ENCODE measurements at places on chromosomes 5 and 9.

- no peak for DNase-seq
These were observed 259.1 kb downstream of the GABRB2 start for GRCh38 chr5:161287436-161287835.

DNA sequence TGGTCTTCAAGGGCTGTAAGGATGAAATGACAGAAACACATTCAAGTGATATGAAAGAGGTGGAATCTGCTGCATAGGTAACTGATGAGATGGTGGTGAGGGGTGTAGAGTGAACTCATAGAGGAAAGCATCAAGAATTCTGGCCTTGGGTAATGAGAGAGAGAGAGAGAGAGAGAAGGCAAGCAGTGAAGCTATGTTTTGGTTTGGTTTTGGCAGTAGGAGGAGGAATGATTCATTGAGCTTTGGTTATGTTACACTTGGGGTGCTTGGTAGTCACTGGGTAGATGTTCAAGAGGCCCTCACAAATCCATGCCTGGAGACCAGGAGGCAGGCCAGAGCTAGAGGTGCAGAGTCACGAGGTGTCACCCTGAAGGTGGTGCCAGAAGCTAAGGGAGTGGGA is 89.5 kb downstream of the EGFLAM start:
- DNase-seq = no peak

DNA sequence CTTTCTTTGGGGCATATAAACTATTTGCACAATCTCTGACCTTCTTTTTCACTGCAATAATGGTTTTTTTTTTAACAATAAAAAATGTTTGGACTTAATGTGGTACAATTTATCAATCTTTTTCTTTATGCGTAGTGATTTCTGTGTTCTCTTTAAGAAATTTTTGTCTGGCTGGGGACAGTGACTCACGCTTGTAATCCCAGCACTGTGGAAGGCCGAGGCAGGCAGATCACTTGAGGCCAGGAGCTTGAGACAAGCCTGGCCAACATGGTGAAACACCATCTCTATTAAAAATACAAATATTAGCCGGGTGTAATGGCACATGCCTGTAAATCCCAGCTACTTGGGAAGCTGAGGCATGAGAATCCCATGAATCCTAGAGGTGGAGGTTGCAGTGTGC is 72.3 kb downstream of the STK32A start:
- DNase-seq = no peak

- no peak for DNase-seq
These were observed 15.5 kb downstream of the CARD19 start for GRCh38 chr9:93111371-93112115.

DNA sequence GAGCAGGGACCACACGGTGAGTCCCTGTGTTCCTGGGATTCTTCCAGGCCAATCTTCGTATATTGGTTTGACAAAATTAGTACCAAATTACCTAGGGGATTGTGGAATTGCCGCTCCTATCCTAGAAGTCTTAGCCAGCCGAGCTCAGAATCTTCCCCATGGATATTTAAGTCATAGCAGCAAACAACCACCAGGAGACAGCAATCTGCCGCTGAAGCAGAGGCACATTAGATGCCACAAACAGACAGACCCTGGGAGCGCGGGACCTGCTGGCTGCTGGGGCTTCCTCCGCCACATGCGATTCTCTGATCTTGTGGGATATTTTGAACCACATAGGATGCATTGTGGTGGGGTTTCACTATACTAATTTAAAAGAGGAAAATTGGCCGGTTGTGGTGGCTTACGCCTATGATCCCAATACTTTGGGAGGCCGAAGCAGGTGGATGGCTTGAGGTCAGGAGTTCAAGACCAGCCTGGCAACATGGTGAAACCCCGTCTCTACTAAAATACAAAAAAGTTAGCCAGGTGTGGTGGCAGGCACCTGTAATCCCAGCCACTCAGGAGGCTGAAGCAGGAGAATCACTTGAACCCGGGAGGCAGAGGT is 31.7 kb upstream of the ZBTB43 start:
- DNase-seq = no peak

GRCh38 chr5:159855476-159856191 is 60.6 kb upstream of the ADRA1B start:
- DNase-seq = no peak

DNA sequence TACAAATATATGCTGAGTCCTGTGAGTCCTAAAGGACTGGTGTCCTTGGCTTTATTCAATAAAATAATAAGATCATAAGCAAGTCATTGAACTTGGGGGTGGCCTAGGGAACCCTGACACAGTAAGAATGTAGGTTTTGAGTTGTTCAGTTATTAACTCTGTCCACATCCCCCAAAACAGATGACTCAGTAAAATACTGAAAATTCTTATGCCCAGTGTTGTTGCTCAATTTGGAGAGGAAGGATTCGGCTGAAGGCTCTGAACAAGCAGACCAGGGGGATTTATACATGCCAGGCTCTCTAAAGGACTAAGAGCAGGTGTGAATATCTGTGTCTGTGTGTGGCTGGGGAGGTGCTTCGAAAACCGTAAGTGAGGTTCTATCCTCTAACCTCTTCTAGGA is 173.7 kb downstream of the RMI1 start:
- DNase-seq = no peak

GRCh38 chr5:118952992-118953651 is 35.2 kb downstream of the DTWD2 start:
- no peak for DNase-seq

- no peak for DNase-seq
These were observed 535 bp upstream of the NFIB start for GRCh38 chr9:14314424-14314928.

DNA sequence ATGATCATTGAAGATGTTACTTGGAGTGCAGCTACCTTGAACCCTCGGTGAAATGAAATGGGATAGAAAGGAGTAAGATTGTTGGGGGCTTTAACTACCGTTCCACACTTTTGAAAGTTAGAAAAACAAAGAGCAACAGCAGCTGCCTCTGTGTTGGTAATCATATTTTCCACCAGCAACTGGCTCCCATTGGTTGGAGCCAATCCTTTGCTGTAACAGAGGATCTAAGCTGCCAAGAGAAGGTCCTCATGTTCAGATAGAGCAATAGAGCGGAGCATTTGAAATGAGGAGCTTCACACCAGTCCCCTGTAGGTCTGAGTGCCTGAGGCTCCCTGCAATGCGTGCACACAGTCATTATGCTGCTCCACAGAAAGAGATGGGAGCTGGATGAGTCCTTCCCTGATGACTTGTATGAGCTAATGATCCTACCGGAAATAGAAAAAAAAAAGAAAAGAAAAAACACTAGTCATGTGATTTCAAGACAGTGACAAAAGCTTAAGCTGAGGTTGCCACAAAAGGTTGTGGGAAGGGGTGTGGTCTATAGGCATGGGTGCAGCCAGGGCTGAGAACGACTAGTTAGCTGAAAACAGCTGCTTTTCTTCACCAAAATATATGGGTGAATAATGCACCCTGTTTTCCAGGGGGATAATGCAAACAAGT is 300.7 kb downstream of the MLLT3 start:
- no peak for DNase-seq

GRCh38 chr9:114538241-114538640 is 33.0 kb upstream of the WHRN start:
- DNase-seq = peak; percentile 4

GRCh38 chr5:16446993-16447392 is 18.6 kb downstream of the ZNF622 start:
- no peak for DNase-seq
